Motor neuron (in vitro differentiated cells): ENCODE measurements at places on chromosomes 3 and 15. TPM values are rescaled to one million over a fixed set of nuclear protein-coding genes. Genes with fewer than 3 reads are reported as not detected.

Gene GADL1
- 0.27 and 0.46 TPM in 2 replicates for total RNA-seq

Gene PLA2G4E
- total RNA-seq = 0.54 TPM in 1 of 2 replicates, not detected in the other

Gene MRPL47
- total RNA-seq = 74.0 and 74.8 TPM in 2 replicates

Gene GOLGA8J
- total RNA-seq = 0.11 and 0.25 TPM in 2 replicates

Gene ZBTB47
- total RNA-seq = 2.7 and 3.3 TPM in 2 replicates

Gene IQCF5
- total RNA-seq = 1.6 TPM in 1 of 2 replicates, not detected in the other

Gene ECE2
- 0.73 and 1.0 TPM in 2 replicates for total RNA-seq

Gene AMIGO3
- 0.56 and 1.2 TPM in 2 replicates for total RNA-seq

Gene NECTIN3
- total RNA-seq = 17.1 and 19.3 TPM in 2 replicates

DNA sequence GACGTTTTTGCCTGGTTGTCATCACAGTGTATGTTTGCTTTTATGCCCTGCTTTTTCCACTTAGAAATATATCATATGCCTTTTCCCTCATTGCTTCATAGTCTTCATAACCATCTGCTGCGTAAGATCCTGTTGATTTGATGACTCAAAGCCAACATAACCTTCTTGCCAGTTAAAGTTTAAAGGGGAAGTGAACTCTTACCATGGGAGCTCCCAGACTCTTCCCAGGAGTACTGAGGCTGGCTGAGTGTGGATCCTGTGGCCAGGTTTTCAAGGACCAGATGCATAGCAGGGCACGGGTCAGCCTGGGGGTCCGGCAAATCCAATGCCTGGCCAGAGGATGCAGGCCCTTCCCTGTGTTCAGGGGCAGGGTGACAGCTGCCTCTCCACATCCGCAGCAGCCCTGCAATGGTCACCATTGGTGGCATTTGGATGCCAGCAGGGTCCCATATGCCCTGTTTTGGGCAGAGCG lies 42.0 kb upstream of the SACM1L start:
- ATAC-seq = peak; percentile 63

DNA sequence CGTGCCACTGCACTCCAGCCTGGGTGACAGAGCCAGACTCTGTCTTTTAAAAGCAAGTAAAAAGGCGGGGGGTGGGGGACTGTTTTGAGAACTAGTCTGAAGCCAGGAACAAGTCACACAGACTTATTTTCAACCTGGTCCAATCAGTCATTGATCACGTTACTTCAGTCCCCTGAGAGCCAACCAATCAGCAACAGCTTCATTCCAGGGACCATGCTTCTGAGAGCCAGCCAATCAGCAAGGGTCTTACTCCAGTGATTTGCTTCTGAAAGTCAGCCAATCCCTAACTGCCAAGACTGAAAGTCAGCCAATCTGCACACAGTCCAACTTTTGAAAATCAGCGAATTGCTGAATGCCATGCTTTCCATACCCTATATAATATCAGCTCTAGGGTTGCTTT lies 48.6 kb upstream of the C15orf39 start:
- peak; percentile 57 for ATAC-seq

- no peak for ATAC-seq
These were observed 143.0 kb downstream of the LPP start for GRCh38 chr3:188296761-188297612.

DNA sequence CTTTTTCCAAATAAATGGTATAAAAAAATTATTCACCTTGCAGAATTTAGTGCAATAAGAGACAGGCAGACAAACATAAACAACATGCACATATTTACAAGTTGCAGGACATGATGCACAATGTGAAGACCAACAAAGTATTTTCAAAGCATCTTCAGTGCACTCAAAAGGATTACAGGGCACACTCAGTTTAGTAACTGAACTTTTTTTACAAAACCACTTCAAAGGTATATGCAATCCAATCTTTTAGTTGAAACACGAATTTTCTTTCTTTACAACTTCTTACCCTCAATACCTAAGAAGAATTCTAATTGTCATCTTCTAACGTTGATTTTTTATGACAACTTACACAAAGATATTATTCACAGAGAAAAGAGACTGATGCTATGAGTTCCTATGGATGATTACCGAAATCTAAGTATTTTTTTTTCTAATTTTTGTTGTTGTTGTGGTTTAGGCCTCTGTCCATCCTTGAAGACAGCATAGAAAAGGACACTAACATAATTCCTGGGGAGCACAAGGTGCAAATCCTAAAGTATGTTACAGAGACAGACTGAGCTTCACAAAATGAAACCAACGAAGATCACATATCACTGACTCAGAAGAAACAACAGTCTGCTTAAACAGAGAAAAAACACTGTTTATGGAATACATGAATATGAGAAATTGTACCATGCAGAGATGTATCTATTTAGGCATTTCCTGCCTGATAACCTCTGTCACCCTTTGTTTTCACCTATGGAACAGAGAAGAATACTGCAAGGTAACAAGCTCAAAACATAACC lies 50.3 kb downstream of the ZMAT3 start:
- ATAC-seq = no peak

DNA sequence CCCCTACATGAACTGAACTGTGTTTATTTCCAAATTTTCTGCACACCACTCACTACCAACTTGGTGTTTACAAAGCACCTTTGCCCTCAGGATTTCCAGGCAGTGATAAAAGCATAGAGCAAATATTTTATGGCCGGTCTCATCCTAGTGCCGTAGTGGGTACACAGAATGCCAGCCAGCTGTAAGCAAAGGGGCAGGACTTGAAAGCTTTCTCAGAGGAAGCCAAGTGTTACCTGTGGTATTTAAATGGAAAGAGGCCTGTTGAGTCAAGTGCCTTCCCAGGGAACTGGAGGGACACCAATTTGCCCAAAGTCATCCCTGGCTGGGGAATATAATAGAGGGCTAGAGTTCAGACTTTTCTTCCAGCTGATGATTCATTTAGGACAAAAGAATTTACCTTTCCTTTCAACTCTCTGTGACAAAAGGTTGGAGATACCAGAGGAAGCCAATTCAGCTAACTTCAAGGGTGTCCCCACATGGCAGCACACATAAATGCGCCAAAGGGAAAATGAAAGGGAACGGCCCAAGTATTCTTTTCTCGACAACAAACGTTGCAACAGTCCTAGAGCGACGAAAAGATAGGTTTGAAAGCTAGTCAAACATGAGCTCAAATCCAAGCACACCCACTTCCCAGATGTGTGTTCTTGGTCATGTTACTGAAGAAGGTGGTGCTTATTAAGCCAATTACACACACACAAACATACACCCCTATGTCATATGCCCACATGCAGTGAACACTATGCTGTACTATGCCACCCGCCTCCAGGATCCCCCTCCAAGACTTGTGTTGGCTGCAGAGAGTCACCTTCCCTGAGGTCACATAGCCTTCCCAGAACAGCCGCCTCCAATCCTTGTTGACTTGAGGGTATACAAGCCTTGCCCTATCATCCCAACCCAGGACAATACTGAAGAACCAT lies 27.7 kb downstream of the MAGI1 start:
- no peak for ATAC-seq

DNA sequence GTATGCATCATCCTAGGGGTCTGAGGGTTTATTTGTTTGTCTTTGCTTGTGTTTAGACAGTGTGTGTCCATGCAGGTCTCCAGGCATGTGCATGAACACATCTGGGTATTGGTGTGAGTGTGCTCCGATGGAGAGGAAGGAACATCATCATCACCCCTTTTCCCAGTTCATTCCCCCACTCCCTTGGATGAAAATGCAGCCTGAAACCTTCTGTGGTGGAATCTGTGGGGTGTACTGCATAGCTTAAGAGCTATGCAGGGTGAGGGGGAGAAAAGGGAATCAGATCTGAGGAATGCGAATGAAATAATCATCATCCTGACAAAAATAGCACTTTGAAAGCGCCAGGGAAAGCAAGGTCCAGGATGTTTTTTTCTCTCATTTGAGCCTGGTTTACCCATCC lies 520.1 kb downstream of the NTRK3 start:
- ATAC-seq = peak; percentile 11

DNA sequence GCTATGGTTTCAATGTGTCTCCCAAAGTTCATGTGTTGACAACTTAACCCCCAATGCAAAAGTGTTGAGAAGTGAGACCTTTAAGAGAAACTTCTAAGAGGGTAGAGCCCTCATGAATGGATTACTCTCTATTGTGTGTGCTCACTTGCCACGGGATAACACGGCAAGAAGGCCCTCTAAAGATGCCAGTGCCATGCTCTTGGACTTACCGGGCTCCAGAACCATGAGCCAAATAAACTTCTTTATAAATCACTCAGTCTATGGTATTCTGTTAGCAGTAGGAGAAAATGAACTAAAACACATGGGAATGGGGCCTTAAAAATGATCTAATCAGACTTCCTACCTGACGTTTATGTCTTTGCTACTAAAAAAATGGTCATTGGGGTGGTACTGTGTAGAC lies 2.6 kb upstream of the TCF12 start:
- no peak for ATAC-seq

- ATAC-seq = no peak
These were observed 44.8 kb downstream of the CGNL1 start for GRCh38 chr15:57421110-57421509.

DNA sequence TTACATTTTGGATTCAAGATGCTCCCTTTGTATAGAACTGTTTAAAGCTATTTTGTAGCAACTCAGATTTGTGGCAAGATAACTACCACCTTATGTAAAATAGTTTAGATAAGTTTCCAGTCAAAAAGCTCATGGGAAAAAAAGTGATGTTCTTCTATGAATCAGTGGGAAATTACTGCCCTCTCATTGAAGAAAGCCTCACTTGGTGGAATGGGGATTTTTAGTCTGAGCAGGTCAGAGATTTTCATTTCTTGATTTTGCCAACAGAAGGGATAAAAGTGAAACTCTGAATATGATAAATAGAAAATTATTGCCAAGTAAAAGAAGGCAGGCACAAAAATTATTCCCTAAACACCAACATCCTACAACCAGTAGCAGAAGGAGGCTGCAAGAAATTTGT lies 25.8 kb upstream of the CSTA start:
- no peak for ATAC-seq

- no peak for ATAC-seq
These were observed 27.6 kb downstream of the ARNT2 start for GRCh38 chr15:80431635-80432344.

DNA sequence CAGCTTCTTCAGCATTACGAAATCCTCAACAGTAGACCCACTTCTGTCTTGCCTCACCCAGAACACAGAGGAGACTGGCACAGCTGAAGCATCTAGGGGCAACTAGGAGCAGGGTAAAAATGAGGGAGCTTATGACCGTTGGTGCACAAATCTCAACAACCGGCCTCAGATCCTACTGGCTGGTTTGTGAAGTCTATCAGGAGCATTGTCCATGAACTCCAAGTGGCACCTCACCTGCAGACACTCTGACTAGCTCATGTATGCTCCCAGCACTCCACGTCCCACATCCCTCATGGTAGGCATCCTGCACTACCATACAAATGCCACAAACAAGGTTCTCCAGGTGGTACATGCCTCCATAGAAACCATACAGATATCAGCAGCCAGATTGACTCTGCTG lies 163.1 kb downstream of the TLE3 start:
- ATAC-seq = no peak

DNA sequence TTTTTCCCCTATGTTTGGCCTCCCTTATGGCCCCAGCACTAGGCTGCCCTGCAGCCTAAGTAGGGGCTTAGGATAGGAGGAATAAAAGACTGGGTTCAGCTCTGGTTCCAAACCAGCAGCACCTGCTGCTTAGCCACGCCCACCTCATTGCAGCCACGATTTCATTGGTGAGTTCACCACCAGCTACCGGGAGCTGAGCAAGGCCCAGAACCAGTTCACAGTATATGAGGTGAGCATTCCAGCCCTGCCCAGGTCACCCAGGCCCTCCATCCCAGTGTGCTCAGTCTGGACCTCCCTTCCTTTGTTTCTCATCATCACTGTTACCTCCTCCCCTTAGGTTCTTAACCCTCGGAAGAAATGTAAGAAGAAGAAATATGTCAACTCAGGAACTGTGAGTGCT lies 11.5 kb downstream of the CPNE9 start:
- no peak for ATAC-seq

- ATAC-seq = no peak
These were observed 36.1 kb upstream of the ACKR4 start for GRCh38 chr3:132561003-132561402.

DNA sequence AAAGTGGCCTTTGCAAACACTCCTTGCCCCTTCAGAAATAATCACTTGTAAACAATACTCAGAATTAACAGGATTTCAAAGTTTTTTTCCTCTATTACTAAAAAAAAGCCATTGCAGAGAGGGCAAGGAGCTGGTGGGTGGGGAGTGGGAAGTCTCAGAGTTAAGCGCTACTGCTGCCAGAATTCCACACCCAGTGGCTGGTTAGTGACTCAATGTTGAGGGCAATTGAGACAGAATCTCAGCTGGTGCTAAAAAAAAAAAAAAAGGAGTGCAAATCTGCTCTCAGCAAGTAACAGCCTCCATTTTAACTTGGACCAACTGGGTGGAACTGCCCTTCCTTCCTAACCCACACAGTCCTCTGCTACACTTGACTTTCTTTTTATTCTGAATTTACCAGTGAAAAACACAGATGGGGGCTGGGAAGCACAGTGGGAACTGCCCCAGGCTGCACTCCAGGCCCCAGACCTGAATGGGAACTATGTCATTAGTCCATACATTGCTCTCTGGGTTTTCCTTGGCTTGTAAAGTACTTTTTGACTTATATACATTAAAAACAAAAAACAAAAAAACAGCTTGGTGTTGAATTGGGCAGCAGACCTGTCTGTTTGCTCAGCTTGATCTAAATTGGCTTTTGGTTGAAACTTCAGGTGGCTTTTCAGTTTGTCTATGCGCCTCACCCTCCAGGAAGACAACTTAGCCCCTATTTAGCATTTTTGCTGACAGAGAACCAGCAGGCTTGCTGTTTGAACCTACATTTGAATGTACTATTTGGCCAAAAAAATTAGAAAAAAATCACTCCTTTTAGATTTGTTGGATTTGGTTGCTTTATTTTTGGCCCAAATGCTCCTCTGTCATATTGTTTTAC lies 357.8 kb upstream of the TBL1XR1 start:
- ATAC-seq = no peak

DNA sequence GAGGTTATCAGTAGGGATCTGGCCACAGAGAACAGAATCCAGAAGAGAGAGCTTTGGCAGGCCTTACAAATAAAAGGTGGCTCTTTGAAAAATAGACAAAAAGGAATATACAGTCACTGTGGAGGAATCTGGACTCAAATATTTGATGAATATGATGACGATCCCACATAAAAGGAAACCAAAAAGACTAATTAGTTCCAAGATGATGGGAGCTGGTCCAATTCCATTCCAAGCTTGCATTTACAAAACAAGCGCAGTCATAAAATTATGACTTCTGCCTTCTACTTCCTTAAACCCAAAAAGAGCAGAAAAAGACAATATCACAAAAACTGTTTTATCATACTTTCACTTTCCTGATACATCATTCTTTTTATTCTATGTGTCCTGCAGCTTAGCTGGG lies 285.8 kb downstream of the DIPK2A start:
- ATAC-seq = no peak

- ATAC-seq = no peak
These were observed 35.4 kb downstream of the OSBPL10 start for GRCh38 chr3:31945738-31946052.

- no peak for ATAC-seq
These were observed 62.3 kb downstream of the LDHAL6B start for GRCh38 chr15:59268852-59269407.

DNA sequence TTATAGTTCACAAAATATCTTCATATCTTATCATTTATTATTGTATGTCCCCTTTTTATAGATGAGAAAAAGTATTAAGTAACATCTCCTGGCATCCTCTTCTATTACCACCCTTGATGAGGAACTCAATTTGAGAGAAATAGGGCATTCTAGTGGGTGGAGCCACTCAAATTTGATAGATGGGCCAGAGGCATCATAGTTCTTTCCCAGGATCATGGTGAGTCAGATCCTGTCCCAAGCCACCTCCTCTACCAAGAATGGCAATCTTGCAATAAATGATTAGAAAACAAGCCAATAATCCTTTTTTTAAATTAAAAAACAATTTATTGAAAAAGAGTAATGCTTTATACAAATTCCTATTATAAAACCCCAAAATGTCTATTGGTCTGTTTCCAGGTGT lies 16.8 kb downstream of the CLDN1 start:
- no peak for ATAC-seq
